Kidney epithelial cell (primary cell): ENCODE measurements at places on chromosomes 3 and 15.

DNA sequence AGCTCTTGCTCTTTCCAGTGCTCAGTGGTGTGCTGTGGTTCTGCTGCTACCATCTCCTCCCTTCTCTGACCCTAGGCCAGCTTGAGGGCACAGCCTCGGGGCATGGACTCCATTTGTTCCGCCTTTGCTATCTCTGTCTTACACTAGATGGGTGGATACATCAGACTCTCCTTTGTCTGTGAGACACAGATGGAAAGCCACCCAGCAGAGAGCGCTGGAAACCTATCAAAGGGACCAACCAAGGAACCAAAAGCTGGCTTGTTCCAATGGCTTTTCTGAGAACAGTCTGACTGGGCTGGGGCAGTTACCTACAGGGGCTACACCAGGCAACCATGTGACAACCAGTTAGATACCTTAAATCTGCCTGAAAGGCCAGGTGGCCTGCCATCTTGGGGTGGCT lies 63.8 kb downstream of the NPTN start:
- no peak for DNase-seq

DNA sequence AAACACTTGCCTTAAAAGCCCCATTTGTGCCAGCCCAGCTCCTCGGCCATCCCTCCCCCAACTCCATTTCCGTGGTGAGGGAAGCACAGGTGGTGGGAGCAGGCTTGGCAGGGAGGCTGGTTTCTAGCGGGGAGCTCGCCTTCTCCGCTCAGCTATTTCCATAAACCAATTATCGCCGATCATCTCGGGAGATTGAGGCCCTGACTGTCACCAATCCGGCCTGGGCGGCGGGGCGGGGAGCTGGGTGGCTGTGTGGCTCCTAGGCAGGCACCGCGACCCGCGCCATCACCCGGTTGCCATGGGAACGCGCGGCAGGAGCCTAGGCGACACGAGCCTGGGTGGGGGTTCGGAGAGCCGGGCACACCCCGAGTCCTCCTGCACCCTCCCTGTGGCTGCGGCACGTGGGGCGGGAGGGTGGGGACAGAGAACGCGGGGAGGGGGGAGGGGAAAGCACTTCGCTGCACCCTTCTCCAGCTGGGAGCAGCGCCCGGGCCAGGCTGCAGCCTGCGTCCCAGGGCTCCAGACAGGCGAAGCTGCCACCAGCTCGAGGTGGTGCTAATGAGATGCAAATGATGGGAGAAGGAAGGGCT lies 9.3 kb downstream of the CCDC33 start:
- DNase-seq: no peak

DNA sequence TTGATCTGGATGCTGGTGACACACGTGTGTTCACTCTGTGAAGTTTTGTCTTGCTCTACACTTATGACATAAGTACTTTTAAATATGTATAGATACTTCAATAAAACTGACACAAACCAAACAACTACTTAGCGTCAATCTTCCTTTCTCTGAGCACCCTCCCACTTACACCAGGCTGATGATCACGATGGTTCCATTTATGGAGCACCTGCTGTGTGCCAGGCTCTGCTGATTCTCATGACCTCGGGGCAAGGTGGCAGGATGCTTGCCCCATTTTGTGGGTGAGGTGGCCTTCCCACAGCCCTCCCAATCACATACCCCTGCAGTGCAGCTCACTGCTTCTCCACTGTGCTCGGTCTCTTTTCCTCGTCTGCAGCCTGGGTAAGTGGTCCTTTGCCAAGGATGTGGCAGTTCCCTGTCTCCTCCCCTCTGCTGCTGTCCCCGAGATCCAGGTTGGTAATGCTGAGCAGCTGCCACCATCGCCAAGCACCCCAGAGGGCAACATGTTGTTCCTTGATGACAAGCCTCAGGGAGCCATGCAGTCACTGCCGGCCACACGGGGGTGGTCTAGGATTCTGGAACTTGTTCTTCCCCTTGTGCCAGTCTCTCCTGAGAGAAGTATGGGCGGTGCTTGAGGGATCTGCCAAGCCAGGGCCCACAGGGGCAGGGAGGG lies 20.6 kb upstream of the ADCY5 start:
- no peak for DNase-seq

- DNase-seq: no peak
Measured at GRCh38 chr3:463252-464192, 267.0 kb downstream of the CHL1 start.

GRCh38 chr3:122975163-122975923 lies 52.2 kb downstream of the SEMA5B start:
- DNase-seq: peak; percentile 61

DNA sequence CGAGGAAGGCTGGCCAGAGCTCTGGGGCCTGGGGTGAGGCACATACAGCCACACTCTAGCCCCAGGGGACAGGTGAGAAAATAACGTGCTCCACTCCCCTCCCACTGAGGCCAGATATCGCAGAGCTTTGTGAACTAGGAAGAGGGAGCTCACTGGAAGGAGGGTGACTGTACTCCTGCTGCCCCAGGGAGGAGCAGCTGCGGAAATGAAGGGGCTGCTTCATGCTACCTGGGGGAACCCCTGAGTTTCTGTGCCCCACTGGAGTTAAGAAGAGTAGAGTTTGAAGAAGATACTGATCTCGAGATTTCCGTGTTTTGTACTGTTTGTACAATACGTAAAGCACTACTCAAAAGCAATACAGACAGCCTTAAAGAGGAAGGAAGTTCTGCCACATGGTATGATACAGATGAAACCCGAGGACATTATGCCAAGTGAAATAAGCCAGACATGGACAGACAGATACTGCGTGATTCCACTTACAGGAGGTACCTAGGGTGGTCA lies 44.6 kb downstream of the CMTM6 start:
- no peak for DNase-seq
